Glutamatergic neuron (in vitro differentiated cells): ENCODE measurements at places on chromosomes 7 and 10. TPM values are rescaled to one million over a fixed set of nuclear protein-coding genes. Genes with fewer than 3 reads are reported as not detected.

- H3K27ac ChIP-seq, result peak overlapping the region; percentile 92
- peak overlapping the region; percentile 68 for H3K4me3 ChIP-seq
- peaks cover 10% of the 10 kb centered on the region for H3K27me3 ChIP-seq
- H3K4me1 ChIP-seq, result peaks cover 76% of the 10 kb centered on the region
These were observed 10.7 kb downstream of the TSPAN14 start for GRCh38 chr10:80464557-80465450.

DNA sequence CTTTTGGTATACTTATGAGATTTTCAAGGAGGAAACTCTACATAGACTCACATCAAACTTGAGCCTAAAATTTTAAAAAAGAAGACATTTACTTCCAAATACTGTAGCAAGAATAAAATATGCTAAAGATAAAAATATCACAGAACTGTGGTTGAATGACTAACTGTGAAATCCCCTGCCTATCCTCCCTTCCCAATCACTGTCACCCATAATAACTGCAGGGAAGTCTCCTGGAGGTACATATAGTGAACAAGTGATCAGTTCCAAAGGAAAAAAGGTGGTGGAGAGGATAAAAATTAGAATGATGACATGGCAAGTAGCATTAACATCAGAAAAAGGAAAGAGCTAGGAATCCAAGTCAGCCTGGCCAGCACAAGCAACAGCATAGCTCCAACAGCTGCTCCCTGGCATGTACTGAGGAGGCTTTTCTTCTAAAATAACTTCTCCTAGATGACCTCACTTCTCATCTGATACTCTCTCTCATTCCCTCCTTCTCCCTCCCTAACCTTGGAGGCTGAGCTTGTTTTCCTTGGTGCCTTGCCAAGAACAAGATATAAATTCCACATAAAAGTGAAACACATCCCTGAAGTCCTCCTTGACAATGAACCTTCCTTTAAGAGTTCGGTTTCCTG lies 124.0 kb downstream of the IQUB start:
- H3K27me3 ChIP-seq, result no peaks in the 10 kb centered on the region
- H3K27ac ChIP-seq, result no peak overlapping the region
- H3K36me3 ChIP-seq, result no peaks in the 10 kb centered on the region
- H3K4me1 ChIP-seq, result no peaks in the 10 kb centered on the region

SMIM30 gene
- total RNA-seq, result 16.0 TPM

- H3K27me3 ChIP-seq, result no peaks in the 10 kb centered on the region
- no peaks in the 10 kb centered on the region for H3K4me1 ChIP-seq
These were observed 8.0 kb downstream of the RRP12 start for GRCh38 chr10:97393034-97393573.

GPR15LG gene
- not detected for total RNA-seq

DNA sequence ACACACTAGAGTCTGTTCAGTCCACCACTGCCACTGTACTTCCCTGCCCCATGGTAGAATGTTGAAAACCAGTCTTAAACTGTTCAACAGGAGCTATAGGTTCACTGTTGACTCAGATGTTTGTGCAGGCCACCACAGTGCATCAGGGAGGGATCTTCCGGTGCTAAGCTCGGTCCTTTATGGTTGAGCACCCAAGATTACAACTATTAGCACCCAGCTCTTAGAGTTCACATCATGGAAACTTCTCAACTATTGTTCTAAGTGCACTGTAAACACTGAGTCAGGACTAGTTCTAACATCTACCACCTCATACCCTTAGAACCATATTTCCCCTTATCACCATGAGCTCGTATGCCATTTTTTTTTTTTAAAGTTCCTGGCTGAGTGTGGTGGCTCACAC lies 97.1 kb upstream of the MXI1 start:
- no peak overlapping the region for H3K4me3 ChIP-seq
- no peaks in the 10 kb centered on the region for H3K4me1 ChIP-seq
- no peak for DNase-seq
- H3K27ac ChIP-seq, result no peak overlapping the region
- H3K27me3 ChIP-seq, result no peaks in the 10 kb centered on the region

CALN1 gene
- total RNA-seq, result 3.5 TPM

GRCh38 chr10:114288424-114289095 lies 49.5 kb downstream of the VWA2 start:
- peaks cover 2% of the 10 kb centered on the region for H3K27me3 ChIP-seq
- peaks cover 10% of the 10 kb centered on the region for H3K36me3 ChIP-seq
- H3K27ac ChIP-seq, result no peak overlapping the region
- no peak overlapping the region for H3K4me3 ChIP-seq
- H3K4me1 ChIP-seq, result no peaks in the 10 kb centered on the region
- DNase-seq, result no peak

DNA sequence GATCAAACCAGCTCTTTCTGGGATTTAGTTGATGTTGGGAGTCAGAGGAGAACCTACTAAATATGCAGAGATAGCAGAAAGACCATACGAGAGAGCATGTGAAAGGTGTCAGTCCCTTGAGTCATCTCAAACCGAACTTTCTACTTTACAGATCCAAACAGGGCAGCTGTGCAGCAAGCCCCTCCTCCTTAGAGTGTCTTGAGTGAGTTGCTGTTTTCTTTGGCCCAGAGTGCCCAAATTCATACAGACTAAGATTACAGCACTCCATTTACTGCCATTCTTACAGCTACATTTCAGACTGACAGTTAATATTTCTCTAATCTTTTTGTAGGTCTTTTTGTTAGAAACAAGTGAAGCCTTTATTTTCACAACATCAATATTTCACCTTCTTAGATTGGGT lies 53.4 kb downstream of the NRCAM start:
- DNase-seq, result no peak
- H3K4me3 ChIP-seq, result no peak overlapping the region
- H3K27me3 ChIP-seq, result no peaks in the 10 kb centered on the region
- no peak overlapping the region for H3K27ac ChIP-seq
- peaks cover 5% of the 10 kb centered on the region for H3K4me1 ChIP-seq

- DNase-seq, result peak; percentile 56
- H3K36me3 ChIP-seq, result no peaks in the 10 kb centered on the region
- peaks cover 4% of the 10 kb centered on the region for H3K4me1 ChIP-seq
- H3K4me3 ChIP-seq, result peak within 1 kb of the TSS; percentile 98
These were observed at the start of gene PTN for GRCh38 chr7:137343281-137343841. Gene PTN, minus strand, starts transcription at chr7:137343733. Its CDS starts 88,760 bp downstream, at chr7:137254973.

GRCh38 chr10:124132876-124133275 lies 39.5 kb upstream of the CHST15 start:
- H3K27ac ChIP-seq, result no peak overlapping the region
- no peak overlapping the region for H3K4me3 ChIP-seq
- H3K27me3 ChIP-seq, result peaks cover 6% of the 10 kb centered on the region

MSMB gene
- not detected for total RNA-seq

IGFBP1 gene
- not detected for total RNA-seq
